ENCODE measurements at places on chromosomes 5 and 9. TPM values are rescaled to one million over a fixed set of nuclear protein-coding genes. Genes with fewer than 3 reads are reported as not detected.

The DPM2 gene
- 31.5 TPM for total RNA-seq

The MAMDC2 gene
- total RNA-seq: 0.10 TPM

The GABRA1 gene
- not detected for total RNA-seq

The SLC35D2 gene
- 27.2 TPM for total RNA-seq

The TMEM232 gene
- total RNA-seq: 3.1 TPM

The STARD4 gene
- 39.5 TPM for total RNA-seq

The KCNMB1 gene
- 1.1 TPM for total RNA-seq

The BTNL3 gene
- 0.36 TPM for total RNA-seq

The NRARP gene
- total RNA-seq: 170 TPM

The PCDHGB2 gene
- total RNA-seq: 11.1 TPM

The SLCO4C1 gene
- total RNA-seq: 18.0 TPM

The GKAP1 gene
- total RNA-seq: 3.5 TPM

The DMRT3 gene
- total RNA-seq: not detected

The CARD6 gene
- 3.7 TPM for total RNA-seq

The TLX3 gene
- 0.23 TPM for total RNA-seq

The ANKDD1B gene
- total RNA-seq: 0.31 TPM

The ANXA1 gene
- total RNA-seq: 43.3 TPM

The BRD8 gene
- 52.0 TPM for total RNA-seq

The SPATA9 gene
- 0.33 TPM for total RNA-seq

The PAPPA gene
- total RNA-seq: 1.4 TPM

The CDH10 gene
- total RNA-seq: 15.8 TPM

The PRLR gene
- 0.21 TPM for total RNA-seq

The SPINK4 gene
- total RNA-seq: not detected

The WDR36 gene
- total RNA-seq: 25.2 TPM

The PCA3 gene
- total RNA-seq: 0.62 TPM

The PELO gene
- 31.0 TPM for total RNA-seq

The C9orf43 gene
- total RNA-seq: 0.92 TPM

The FBXW5 gene
- 100.0 TPM for total RNA-seq
